Lower lobe of right lung (tissue), 2 donors: ENCODE measurements at places on chromosomes 6 and 20. TPM values are rescaled to one million over a fixed set of nuclear protein-coding genes. Genes with fewer than 3 reads are reported as not detected.

DNA sequence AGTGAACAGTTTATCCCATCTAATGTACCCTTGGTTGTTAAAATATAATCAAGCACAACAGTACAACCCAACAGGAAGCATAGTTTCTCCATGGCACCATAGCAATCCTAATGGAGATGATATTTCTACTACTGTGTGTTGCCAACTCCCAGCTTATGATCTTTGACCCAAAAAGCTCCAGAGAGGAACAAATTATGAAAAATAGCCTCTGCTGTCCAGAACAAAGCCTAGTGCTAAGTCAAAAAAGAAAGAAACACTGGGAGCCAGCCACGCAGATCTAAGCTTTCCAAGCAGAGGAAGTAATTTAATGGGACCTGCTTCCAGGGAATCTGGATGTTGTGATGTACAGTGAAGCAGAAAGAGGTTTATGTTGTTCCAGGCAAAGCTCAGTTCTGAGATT, 52.2 kb upstream of the TASP1 start:
- no peak for DNase-seq

DNA sequence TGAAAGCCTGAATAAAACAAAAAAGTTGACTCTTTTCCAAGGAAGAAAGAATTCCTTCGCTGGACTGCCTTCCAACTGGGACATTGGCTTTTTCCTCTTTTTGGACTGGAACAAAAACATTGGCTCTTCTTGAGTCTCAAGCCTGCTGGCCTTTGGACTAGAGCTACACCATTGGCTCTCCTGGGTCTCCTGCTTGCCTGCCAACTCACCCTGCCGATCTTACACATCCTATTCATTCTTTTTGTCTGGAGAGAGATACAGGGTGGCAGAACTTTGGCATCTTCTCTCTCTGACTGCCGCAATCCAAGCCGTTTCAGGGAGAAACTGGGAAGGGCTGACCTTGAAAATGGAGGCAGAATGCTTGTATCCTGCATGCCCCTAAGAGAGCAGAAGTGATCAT, 20.2 kb downstream of the DDO start:
- DNase-seq, result no peak

GRCh38 chr6:97919631-97920030, 636.6 kb upstream of the MMS22L start:
- DNase-seq, result no peak

HLA-DPA1 gene
- total RNA-seq, result 600 TPM

ENPP1 gene
- total RNA-seq, result 3.3 TPM

SLC22A2 gene
- not detected for total RNA-seq
